ENCODE measurements at places on chromosomes 7 and 10.

GRCh38 chr10:62450912-62451610 is 76.9 kb downstream of the ZNF365 start:
- no peak for DNase-seq

DNA sequence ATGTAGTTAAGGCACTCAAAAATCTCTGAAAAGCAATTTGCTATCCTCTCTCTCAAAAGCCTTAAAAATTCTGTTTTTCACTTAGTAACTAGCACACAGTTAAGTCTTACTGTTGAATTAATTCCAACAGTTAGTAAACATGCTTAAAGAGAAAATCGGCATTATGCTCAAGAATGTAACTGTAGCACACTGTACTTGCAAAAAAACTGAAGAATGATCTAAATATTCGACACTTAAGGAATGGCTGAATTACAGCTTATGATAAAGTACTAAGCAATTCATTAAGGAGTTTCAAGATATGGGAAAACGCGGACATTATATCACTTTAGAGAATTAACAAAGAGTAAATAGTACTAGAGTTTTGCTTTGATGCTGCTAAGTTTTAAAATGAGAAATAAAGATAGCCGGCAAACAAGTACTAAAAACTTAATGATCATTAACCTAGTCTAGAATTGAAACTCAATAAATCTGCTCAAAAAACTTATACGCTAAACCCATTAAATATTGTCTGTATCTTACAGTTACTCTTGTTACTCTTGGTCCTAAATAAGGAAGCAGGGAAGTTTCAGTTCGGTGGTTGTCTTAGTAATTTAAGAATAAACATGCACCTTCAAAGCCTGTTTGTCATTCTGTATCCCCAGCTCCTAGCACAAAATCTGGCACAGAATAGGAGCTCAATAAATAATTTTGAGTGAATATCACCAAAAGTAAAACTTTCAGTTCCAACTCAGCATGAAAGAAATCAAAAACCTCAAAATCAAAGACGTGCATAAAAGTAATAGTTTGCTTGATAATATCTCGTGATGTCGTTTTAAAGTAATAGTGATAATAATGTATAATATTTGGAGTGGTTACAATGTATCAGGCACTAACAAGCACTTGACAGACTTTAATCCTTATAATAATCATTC is 1.2 kb downstream of the TRDMT1 start:
- peak; percentile 63 for DNase-seq

DNA sequence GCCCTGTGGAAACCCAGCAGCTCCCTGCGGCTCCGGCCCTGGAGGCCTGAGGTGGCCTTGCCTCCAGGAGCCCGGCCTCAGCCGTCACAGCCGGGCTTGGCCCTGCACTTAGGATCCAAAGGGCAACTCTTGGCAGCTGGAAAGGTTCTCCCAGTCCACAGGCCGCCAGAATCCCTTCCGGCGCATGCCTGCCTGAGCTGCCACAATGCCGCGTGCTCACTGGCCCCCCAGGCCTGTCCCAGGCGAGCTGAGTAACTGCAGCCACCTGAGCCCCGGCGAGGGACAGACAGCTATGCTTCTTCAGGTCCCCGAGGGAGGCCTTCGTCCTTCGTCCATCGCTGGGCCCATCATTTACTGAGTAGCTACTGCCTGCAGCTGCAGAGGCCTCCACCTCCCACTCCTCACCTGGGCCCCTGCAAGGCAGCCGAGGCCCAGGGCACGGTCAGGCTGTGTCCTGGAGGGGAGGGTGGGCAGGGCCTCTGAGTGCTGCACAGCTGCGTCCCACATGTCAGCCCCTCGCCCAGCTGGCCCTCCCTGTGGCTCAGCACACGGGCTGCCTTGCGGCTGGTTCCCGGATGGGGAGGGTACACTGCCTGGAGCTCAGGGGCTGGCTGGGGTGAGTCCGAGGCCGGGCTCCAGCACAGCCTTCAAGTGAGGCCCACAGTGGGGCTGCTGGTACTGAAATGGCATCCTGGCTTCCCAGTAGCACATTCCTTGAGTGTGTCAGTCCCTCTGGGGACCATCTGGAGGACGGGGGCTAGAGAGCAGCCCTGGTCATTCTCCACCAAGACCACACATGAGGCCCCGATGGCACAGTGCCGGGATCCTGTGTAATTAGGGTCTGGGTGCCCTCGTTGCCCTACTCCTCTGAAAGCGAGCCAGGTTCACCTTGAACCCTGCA is 172.5 kb downstream of the ELFN1 start:
- no peak for DNase-seq

DNA sequence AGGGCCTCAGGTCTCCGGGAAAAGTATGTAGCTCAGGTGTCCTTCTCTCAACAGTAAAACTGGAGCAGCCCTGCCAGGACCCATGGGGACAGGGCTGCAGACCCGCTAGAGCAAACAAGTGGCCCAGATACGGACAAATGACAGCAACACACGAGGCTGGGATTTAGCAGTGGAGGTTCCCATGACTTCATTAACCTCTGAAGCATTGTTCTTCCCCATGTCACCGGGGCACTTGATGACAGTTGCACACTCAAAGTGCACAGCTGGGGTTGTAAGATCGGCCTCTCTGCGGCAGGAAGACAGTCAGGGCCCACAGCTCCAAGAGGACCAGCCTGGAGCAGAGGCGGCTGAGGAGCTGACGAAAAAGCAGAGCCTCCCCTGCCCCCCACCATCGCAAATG is 12.5 kb upstream of the PODXL start:
- DNase-seq: no peak

DNA sequence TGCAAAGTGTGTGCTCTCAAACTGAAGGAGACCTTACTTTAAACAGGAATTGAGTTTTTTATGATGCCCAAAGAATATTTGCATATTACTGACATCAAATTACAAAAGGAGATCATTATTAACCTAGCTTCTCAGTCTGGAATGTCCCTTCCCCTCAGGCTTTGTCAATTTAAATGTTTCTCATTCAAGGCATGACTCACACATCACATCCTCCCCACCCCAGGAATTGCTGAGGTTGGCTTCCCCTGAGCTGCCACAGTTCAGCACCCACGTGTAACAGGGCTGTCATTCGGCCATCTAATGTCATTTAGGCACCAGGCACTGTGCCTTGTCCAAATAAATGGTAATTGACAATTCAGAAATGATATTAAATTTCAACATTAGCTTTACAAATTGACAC is 305.9 kb upstream of the MGMT start:
- peak; percentile 3 for DNase-seq

DNA sequence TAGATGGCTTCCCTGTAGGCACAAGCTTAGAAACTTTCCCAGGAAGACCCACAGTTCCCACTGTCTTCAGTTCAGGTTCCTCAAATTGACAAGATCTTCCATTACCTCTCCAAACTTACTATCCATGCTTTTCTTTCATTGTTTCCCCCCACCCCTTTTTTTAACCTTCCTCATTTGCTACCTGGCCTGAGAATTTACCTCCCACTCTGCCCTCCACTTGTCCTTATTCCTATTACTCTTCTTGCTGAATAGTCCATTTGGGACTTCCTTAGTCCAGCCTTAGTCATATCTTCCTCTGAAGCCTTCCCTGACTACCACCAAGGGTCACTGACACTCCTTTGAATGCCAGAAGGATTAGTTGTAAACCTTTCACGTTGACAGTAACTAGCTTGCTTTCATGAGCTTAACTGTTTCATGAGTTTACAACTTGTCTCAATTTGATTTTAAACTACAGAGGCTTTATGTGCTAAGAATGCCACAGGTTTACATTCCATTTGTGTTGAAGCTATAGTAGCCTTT is 1.2 kb upstream of the CALU start:
- DNase-seq: peak; percentile 94

DNA sequence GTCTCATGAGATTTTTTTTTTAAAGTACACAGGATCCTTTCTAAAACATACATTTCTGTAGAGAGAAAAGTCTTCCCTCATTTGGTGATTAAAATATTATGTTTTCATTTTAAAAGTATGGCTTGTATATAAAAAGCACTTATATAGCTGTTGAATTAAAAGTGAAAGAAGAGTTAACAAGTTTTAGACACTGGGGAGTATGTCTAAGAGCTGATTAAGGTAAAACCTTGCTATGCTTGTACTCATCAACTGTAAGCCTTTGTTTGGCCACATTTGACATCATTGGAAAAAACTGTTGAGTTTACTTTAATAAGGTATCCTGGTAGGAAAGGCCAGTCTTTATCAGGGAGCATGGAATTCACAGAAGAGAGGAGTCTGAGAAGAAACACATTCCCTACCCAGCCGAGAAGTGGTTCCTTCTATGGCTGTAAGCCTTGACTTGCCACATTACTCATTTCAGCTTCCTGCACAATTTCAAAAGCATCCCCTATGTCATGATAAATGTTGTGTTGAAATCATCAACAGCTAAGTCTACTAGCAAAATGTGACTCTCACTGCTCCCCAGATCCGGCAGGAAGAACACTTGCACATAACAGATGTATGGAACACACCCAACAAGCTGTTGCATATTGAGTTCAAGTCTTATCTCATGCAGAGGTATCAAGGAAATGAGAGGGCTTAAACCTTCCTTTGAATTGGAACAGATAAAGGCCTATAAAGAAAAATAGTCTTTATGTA is 171.8 kb upstream of the CDK1 start:
- DNase-seq: peak; percentile 79

- DNase-seq: peak; percentile 32
These were observed 917 bp downstream of the ZNF365 start for GRCh38 chr10:62374862-62375710.

DNA sequence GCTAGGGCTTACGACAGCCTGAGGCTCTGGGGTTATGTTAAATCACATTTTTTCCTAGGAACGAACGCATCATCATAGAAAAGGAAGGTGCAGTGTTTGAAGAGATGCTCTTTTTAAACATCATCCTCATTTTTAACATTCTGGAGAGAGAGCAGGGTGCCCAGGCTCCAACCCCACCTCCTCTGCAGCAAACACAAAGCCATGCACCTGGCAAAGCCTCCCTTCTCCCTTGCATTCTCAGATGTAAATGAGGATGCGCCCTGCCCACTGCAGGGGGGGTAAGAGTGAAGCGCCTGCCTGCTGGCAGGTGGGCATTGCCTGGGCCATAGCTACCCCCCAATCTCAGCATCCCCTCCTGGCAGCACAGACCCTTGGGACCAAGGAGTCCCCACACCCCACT is 92.4 kb downstream of the PTPRN2 start:
- no peak for DNase-seq

DNA sequence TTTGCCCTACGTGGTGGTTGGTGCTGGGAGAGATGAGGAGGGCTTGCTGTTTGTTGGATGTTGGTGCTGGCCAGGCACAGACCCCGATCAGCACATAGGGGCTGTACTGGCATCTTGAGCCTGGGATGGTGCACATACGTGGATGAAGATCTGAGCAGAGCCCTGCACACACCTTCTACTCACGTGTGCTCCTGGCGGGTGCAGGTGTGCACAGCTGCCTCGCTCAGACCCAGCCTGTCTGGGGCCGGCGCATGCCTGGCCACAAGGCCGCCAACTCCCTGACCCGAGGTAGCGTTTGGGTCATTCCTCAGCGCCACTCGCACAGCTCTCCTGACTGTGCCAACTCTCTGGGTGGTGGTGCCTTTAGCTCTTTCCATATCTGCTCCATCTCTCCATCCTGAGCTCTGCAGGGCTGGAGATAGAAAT is 18.6 kb downstream of the PALD1 start:
- DNase-seq: no peak

DNA sequence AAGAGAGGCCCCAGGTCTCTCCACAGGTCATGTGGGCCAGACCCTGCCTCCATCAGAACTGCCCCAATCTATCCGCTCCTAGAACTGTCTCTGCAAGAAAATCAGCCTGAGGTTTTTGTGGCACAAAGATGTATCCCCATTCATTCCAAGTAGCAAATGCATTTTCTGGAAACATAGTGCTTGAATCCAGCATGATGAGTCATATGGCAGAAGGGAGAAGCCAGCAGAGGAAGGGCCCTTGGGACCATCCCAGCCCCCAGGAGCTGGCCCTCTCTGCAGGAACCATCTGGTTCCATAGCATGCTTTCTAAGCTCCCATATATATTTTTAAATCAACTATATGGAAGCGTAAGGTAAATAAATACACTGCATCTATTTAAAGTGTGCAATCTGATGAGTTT is 563.2 kb downstream of the GALNT17 start:
- no peak for DNase-seq

- DNase-seq: peak; percentile 45
These were observed 551 bp downstream of the KCND2 start for GRCh38 chr7:120273476-120273975.

- DNase-seq: peak; percentile 37
These were observed 359.2 kb upstream of the AOAH start for GRCh38 chr7:37083311-37084096.

DNA sequence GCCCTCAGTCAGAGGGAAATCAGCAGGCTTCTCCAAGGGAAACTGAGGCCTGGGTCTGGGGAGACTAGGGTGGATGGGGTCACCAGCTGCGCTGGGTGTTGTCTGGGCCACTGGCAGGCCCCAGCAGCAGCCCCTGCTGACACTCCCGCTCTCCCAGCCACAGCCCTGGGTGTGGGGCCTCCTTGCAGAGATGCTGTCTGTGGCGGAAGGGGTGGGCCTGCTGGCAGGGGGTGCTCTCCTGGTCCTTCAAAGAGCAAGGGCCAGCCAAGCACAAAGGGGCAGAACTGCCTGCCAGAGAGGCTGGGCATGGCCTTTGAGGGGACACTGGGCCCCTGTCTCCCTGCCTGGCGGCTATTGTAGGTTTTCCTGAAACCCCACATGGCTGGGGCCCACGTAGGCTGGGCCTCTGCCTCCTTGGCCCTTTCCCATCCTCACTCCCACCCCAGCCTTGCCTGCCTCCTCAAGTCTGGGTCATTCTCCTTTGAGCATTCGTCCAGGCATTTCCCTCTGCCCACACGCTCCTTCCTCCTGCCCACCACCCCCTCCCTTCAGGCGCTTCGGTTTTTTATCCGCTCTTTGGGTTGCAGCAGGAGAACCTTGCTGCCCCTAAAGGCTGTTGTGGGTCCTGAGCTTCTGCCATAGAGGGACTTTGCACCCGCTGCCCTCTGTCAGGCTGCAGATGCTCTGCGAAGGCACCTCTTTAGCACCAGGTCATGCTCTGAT is 9.1 kb downstream of the COL13A1 start:
- DNase-seq: no peak

- no peak for DNase-seq
These were observed 11.0 kb upstream of the RADIL start for GRCh38 chr7:4894482-4894881.
